ENCODE measurements at places on chromosomes 3 and 15.

- no peak for DNase-seq
Measured at GRCh38 chr3:164550857-164551256, 527.4 kb downstream of the SI start.

- DNase-seq = no peak
Measured at GRCh38 chr3:49716169-49716568, 3.3 kb downstream of the AMIGO3 start.

- no peak for DNase-seq
Measured at GRCh38 chr3:50120364-50121071, 31.8 kb downstream of the RBM5 start.

GRCh38 chr15:90560229-90560776, 30.6 kb downstream of the CRTC3 start:
- DNase-seq = peak; percentile 51

GRCh38 chr3:38396861-38397260, 50.3 kb downstream of the XYLB start:
- no peak for DNase-seq

- no peak for DNase-seq
Measured at GRCh38 chr3:129892486-129892856, 1.0 kb downstream of the TMCC1 start.

DNA sequence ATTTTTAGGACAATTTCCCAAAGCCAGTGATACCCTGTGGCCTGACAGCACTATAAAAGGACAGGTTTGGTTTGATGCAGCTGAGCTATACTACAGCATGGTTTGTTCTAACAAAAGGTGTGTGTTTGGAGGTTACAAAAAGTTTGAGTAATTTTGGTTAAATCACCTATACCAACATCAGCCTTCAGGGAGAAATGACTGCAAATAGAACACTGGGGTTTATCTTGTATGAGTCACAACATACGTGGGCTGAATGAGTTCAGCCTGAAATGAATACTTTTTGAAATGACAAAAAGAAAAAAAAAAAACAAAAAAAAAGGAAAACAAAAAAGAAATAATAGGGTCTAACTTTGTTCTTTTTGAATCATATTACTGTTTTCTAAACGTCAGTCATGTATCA, 345.7 kb downstream of the CNTN3 start:
- no peak for DNase-seq

GRCh38 chr3:27031476-27031875, 337.7 kb downstream of the NEK10 start:
- no peak for DNase-seq

DNA sequence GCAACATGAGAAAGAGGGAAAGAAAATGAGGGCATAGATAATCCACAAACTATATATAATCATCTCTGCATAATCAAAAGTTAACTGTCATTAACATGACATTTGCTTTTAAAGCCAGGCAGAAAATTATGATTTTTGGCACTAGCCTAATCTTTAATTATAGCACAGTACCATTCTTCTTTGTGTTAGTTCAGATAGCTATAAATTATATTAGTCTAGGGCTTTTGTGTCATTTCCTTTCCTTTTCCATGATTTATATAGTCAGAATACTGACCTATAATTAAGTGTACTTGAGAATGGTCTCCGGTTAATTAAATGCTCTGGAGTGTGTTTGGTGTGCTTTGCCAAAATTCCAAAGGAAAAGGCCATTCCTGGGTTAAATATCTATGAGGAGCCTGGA, 441.9 kb upstream of the THRB start:
- DNase-seq = no peak

GRCh38 chr3:127088511-127089351, 104.2 kb upstream of the PRR23E start:
- DNase-seq = no peak

DNA sequence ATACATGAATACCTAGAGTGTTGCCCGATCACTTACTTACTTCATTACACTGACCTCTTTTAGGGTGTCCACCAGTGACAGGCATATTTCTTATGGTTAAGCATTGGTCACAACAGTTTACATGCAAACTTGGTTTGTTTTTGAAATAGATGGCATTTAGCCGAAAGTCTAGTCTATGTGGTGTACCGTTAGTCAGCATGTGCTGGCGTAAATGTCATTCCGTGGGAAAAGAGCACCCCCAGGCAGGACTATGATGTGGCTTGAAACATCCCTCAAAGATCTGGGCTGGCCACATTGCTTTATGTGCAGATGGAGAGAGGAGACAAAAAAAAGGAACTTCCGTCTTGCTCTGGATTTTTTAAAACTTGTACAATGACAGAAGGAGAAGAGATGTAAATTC, 357.0 kb upstream of the ICE2 start:
- no peak for DNase-seq

DNA sequence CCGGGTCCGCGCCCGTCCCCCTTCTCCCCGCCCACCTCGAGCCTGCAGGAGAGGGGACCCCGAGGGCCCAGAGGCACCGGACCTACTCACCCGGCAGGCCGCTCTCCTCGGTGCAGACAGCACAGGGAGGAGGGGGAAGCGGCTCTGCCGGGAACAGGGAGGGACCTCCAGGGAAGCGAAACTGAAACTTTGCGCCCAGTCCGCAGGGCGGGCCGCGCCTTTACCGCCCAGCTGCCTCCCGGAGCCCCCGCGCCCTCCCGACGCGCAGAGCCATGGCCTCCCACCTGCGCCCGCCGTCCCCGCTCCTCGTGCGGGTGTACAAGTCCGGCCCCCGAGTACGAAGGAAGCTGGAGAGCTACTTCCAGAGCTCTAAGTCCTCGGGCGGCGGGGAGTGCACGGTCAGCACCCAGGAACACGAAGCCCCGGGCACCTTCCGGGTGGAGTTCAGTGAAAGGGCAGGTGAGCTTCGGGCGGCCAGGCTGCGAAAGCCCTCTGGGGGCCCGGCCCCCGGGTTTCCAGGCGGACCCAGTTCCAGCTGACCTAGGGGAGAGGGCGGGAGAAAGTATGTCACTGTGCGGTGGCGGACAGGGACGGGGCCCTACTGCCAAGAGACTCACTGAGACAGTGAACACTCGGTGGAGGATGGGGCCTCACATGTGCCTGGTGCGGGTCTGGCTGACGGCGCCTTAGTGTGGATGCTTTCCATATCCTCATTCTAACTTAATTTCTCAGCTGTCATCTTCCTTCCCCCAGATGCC, at the start of the genes DTX3L and PARP9:
Gene DTX3L, plus strand, starts transcription at position 184 of the 758 bp plus-strand sequence. Its CDS starts 89 bp downstream, at position 273.
Gene PARP9, minus strand, starts transcription at position 146 of the 758 bp plus-strand sequence. CDS start 4,680 bp downstream, outside the sequence.
- DNase-seq = peak; percentile 34

DNA sequence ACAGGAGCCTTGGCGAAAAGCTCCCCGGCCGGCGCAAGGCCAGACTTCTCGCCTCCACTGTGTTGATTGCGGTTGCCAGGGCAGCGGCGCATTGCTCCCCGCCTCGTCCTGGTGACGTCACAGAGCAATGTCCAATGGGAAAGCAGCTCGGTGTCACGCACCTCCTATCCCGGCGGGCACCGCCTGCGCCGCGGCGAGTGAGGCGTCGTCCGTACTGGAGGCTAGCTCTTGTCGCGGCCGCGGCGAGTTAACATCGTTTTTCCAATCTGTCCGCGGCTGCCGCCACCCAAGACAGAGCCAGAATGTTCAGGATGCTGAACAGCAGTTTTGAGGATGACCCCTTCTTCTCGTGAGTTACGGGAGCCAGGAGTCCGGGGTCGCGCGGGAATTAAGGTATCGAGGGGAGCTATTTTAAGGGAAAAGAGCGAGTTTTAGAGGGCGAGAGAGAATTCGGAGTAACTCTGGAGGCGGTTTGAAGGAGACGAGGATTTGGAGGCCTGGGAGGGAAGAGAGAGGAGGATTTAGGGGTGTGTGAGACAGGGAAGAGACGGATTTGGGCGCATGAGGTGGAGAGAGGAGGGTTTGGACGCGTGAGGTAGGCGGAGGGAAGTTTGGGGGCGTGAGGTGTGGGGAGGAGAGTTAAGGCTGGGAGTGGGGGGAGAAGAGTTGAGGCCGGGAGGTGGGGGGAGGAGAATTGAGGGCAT, at the start of gene MLF1:
Gene MLF1, plus strand, starts transcription at position 196 of the 704 bp plus-strand sequence. Its CDS starts 107 bp downstream, at position 303.
- DNase-seq = peak; percentile 84

- DNase-seq = no peak
Measured at GRCh38 chr3:101143012-101143411, 149.8 kb upstream of the ABI3BP start.

DNA sequence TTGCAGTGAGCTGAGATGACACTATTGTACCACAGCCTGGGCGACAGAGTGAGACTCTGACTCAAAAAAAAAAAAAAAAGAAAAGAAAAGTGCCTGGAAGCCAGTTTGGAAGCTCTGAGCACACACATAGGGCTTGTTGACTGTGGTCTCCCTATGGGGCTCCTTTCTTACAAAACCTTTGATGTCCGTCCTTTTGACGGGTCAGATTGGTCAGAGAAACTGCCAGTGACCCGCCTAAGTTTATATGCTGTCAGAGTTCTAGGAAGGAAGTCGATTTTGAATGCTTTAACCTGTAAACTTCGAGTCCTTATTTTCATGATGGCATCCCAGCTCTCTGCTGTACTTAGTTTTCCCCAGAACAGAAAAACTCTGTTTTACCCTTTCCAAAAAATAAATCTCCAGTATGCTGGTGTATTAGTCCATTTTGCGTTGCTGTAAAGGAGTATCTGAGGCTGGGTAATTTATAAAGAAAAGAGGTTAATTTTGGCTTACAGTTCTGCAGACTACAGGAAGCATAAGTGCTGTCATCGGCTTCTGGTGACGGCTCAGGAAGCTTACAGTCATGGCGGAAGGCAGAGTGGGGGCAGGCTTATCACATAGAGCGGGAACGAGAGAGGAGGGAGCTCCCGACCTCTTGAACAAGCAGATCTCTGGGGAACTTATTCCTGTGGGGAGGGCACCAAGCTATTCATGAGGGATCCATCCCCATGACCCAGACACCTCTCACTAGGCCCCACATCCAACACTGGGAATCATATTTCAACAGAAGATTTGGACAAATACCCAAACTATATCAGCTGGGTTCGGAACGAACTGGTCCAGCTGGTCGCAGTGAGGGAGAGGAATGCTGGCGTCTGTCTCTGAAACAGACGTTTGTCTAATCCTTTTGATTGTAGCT, 72.3 kb downstream of the LMLN start:
- DNase-seq = no peak

DNA sequence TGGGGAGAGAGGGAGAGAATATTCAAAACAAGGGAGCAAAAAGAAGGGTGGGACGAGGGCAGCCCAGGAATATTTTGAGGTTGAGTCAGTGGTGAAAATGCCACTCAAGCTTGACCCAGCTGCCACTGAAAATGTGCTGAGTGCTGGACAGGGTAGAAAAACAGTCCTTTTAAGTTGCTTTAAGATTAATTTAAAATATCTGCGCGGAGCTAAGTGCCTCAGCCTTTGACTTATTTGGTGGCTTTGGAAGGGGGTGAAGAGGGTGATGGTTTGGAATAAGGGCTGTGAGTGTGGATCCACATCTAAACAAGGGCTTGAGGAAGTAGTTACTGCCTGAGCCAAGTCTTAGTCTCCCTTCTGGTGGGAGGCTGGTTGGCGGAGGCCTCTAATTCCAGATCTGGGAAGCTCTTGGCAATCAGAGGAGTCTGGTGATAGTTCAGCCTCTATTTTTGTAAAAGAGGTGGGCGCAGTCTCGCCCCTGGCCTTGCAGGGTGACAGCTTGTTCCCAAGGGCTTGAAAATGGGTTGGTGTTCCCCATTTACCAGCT, 280.8 kb upstream of the ROPN1 start:
- no peak for DNase-seq

- DNase-seq = no peak
Measured at GRCh38 chr15:92655178-92655995, at the start of gene FAM174B. Gene FAM174B, minus strand, starts transcription at chr15:92655775.

- no peak for DNase-seq
Measured at GRCh38 chr3:149090907-149091306, 4.6 kb upstream of the HLTF start.

- no peak for DNase-seq
Measured at GRCh38 chr3:142896201-142896755, 7.4 kb upstream of the PCOLCE2 start.

- DNase-seq = no peak
Measured at GRCh38 chr3:151550642-151551041, 89.8 kb upstream of the IGSF10 start.

- no peak for DNase-seq
Measured at GRCh38 chr3:151445273-151446001, 15.4 kb downstream of the IGSF10 start.

- DNase-seq = no peak
Measured at GRCh38 chr3:186785495-186786018, 2.2 kb downstream of the EIF4A2 start.

DNA sequence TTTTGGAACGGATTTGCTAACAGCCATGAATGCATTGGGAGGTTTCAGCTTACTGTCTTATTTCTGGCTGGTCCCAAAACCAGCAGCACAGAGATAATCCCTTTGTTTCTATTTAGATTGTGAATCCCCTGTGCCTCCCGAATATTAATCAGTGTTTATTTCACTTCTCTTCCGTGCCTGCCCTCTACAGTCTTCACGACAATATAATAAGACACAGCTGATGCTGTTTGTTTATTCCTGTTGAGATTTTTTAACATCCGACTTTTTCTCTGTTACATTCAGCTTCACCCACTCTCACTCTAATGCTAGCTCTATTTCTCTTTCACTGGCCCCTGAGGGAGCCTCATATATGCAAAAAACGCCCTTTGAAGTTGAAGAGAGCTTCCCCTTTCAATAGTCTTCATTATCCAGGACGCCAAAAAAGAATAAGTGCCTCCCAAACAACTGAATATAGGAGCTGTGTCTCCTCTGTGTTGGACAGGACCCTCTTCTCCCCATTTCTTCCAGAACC, 995.3 kb downstream of the ROBO2 start:
- DNase-seq = peak; percentile 18

Measured in brain pericyte (primary cell).